Epithelial cell of umbilical artery (primary cell): ENCODE measurements at places on chromosomes 2 and 18. TPM values are rescaled to one million over a fixed set of nuclear protein-coding genes. Genes with fewer than 3 reads are reported as not detected.

Gene LYG1
- total RNA-seq, result not detected in 2 replicates

Gene CCDC195
- total RNA-seq, result not detected in 2 replicates

Gene ACADL
- not detected in 2 replicates for total RNA-seq

Gene CEBPZ
- total RNA-seq, result 60.4 and 71.6 TPM in 2 replicates

Gene MEIS1
- total RNA-seq, result 24.0 and 42.6 TPM in 2 replicates

Gene AKAIN1
- total RNA-seq, result not detected in 2 replicates

Gene TEX44
- total RNA-seq, result not detected in 2 replicates

Gene SERPINB10
- total RNA-seq, result 0.32 TPM in 1 of 2 replicates, not detected in the other

Gene HOXD13
- total RNA-seq, result under 0.01 TPM in 1 of 2 replicates, not detected in the other
